ENCODE measurements at places on chromosomes 7 and 10. TPM values are rescaled to one million over a fixed set of nuclear protein-coding genes. Genes with fewer than 3 reads are reported as not detected.

Gene NME8
- 2.6 TPM for total RNA-seq

Gene PON3
- total RNA-seq = 11.1 TPM

- no peak for DNase-seq
Observed at GRCh38 chr10:24153537-24153936, 55.4 kb upstream of the KIAA1217 start.

GRCh38 chr7:94472608-94473007 is 37.0 kb upstream of the CASD1 start:
- DNase-seq = no peak

DNA sequence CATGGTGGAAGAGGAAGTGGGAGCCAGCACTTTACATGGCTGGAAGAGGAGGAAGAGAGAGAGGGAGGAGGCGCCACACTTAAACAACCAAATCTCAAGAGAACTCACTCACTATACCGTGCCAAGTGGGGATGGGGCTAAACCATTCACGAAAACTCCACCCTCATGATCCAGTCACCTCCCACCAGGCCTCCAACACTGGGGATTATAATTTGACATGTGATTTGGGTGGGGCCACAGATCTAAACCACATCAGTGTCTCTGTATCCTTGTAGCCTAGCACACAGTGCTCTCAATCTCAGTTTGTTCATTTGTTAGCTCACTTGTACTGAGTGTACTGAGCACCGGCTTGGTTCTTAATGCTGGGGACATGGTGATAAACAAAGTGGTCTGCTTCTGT is 228.3 kb downstream of the BUB3 start:
- no peak for DNase-seq

DNA sequence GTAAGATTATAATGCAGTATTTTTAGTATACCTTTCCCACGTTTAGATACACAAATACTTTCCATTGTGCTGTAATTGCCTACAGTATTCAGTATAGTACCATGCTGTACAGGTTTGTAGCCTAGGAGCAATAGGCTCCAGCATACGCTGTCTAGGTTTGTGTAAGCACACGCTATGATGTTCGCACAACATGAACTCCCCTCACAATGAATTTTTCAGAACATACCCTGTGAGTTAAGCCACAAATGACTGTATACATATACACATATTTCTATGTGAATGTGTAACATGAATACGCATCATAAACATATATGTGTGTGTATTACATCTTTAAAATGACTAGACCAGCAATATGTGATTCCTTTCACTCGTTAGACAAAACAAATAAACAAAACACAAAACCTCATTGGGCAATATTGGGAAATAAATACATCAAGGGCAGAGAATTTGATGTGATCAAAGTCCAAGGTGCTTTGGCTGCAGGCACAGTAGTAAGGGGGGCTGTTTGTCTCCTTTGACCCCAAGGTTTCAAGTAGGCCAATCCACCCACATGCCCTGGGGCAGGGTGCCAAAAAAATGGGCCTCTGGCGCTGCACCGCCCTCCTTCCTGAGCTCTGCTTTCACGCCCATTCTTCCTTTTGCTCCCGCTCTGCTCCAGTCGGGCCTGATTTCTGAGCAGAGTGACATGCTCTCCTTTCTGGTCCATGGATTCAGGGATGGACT is 33.9 kb downstream of the CHN2 start:
- DNase-seq = peak; percentile 81

Gene SRRM3
- total RNA-seq = 1.5 TPM

- DNase-seq = peak; percentile 97
Observed at GRCh38 chr7:140696024-140696679, 356 bp upstream of the NDUFB2 start.

Gene FGFR2
- total RNA-seq = 149 TPM

Gene ITPRID1
- not detected for total RNA-seq

- DNase-seq = peak; percentile 86
Observed at GRCh38 chr7:35003679-35004303, 33.5 kb downstream of the DPY19L1 start.

- DNase-seq = no peak
Observed at GRCh38 chr10:104128214-104128613, 6.2 kb downstream of the SFR1 start.

Gene SLC26A3
- total RNA-seq = not detected

GRCh38 chr10:31644931-31645633 is 283.5 kb downstream of the ARHGAP12 start:
- DNase-seq = no peak

DNA sequence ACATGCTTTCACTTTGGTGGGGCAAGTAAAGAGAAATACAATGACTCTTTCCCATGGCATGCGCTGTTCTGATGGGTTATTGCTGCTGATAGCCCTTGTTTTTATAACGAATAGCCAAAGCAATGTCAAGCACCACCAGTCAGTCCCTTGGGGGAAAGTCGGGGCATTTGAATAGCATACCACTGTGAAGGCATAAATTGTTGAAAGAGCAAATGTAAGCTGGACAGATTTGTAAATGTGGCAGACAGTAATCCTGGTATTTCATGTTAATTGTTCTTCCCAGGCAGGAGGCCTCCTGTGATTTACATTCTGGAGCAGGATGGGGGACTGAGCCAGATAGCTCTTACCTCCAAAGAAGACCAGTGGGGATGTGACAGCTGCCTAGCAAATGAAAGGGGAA is 293.3 kb downstream of the ADRA2A start:
- DNase-seq = no peak

GRCh38 chr7:7816084-7816483 is 97.7 kb upstream of the RPA3 start:
- no peak for DNase-seq

DNA sequence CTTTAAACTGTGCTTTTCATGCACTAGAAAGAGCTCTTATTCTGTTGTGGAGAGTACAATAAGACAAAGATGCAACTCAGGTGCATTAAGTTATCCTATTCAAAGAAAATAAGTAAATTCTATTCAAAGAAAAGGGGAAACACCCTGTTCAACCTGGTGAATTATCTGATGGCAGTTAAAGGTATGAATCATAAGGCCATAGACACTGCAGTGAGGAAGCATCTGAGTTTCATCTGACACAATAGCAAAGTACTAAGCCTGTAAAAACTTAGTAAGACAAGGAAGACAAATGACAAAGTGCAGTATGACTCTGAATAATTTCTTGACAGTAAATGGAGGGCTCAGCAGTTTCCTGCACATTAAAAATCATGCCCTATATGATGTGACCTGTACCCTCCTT is 91.0 kb upstream of the LRRTM3 start:
- DNase-seq = no peak

DNA sequence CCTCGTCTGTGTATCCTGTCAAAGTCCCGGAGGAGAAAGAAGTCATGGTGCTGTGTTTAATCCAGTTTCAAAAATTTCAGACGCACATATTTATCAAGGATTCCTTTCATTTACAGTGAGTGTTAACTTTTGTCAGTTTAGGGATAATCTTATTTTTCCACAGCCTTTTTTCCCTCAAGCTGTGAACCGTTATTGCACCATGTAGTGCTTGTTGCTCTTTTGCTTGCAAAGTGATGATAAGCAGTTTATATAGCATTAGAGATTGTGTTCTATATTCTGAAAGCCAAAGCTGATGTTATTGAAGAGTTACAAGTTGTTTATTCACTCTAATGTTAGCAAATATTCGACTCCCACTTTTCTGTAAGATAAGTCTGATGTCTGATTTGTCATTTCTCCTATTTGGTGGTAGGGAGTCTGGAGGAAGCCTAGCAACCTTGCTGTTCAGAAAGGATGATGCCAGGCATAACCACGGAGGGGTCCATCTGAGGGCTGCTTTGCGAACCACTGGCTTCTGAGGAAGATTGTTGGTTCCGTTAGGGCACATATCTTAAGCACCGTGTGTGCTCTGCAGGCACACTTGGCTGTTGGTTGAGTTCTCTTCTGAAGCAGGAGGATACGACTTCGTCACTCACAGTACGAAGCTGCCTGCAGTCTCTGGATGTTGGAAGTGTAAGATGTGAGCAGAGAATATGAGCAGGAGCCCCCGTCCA is 11.7 kb downstream of the CCNY start:
- DNase-seq = no peak

DNA sequence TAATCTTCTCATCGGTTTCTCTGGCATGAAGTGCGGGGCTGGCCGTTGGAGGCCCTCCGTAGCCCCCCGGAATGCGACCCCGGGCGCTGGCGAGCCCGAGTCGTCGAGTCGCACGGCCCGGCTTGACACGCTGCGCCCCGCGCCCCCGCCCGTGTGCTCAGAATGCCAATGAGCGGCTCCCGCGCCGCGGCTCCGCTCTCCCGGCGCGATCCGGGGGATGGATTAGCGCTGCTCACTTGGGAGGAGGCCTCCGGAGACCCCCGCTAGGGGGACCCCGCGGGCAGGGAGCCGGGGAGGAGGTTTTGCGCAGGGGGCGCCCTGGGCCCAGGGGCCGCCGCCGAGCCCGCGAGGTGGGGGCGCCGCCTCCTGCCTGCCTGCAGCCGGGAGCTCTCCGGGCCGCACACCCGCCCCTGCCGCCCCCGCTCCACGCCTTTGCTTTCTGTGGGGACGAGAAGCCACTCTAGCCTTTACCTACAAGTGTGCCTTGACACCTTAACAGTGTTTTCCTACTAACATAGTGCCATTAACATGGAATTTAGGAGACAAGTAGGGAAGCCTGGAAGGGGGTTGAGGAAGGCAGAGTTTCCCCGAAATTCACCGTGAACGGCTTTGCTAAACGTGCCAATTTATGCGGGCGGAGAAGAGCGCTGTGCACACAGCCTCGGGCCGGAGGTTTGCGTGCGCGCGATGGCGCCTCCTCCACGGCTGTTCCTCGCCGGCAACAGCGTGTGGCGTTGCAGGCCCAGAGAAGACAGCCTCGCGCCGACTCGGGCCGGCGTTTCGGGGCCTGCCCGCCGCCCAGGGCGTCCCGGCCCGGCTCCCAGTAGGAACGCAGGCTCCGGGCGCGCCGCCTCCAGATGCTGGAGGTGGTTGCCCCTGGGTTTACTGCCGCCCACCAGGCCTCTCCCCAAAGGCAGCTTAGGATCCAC is 7.1 kb downstream of the SHH start:
- DNase-seq = peak; percentile 45

DNA sequence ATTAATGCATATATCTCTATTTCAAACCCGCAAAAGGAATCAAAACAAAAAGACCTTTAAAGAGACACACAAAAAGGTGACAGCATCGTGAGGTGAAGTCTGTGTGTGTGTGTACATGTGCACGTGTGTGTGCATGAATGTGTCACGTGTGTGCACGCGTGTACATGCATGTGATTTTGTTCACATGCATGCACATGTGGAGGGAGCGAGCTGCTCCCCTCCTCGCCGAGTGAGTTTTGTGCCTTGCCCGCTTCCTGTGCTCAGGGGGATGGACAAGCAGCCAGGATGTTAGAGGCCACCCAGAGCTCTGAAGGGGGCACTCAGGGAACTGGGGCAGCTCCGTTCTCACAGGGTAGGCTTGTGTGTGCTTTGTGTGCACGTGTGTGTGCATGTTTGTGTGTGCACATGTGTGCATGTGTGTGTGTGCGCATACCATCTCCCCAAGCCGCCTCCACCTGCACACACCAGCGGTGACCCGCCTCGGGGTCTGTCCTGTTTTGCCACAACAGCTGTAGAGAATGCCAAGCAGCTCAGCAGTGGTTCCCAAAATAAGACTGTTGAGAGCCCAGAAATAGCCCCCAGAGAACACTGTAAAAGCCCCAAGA is 191.2 kb downstream of the PTPRN2 start:
- no peak for DNase-seq

GRCh38 chr7:6367701-6368211 is 80.0 kb downstream of the DAGLB start:
- no peak for DNase-seq

GRCh38 chr7:44398953-44399574 is 73.7 kb upstream of the CAMK2B start:
- no peak for DNase-seq

DNA sequence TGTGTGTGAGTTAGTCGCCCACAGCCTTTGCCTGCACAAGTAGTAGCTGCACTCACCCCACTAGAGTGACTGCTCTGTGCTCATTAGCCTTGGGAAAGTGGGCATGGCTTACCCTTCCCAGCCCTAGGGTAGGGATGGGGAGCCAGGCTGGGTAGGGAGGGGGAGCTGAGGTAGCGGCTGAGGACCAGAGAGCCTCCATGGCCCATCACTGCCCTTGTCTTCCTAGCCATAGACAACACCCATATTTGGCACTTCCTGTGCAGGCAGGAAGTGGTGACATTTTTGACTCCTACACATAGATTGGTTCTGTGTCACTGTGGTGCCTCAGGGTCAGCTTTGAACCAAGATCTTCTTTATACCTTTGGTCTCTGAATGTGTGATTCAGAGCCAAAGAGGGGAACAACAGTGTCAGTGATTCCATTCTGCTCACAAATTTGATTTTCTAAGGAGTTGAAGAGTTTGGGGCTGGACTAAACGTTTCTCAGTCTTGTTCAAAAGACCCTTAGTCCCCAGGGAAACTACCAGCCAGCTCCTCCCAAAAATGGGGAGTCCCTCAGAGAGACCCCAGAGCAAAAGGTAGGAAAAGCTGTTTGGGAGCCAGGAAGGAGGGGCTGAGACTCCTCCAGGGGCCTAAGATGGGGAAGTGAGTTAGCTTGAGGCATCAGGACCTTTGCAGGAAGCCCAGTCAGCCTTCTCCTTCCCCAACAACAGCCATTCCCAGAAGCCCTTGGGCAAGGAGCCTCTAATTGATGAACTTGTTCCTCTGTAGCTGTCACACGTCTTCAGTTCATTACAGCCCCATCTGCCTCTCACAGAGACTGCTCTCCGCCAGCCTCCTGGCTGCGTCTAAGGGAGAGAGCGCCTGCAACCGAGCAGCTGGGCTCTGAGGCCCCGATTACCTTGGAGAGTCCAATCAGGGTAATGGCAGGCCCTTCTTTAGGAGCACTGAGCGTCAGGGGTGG is 135.0 kb downstream of the CDH23 start:
- no peak for DNase-seq

GRCh38 chr7:155071121-155071651 is 1.1 kb downstream of the HTR5A start:
- DNase-seq = no peak

Gene KEL
- 2.0 TPM for total RNA-seq

DNA sequence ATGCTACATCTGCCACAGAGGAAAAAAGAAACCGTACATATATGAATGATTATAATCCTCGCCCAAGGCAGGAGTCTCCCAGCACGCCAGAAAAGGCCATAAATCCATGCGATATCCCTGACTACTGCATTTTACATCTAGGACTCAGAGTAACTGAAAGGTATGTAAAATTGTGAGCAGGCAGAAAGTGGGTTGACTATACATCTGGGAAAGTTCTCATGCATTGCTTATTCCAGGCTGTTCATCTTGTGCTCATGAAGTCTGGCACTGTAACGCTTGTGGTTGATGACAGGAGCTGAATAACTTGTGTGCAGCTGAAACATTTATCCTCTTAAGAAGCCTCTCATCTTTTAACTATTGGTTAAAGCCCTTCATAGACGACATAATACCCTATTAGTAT is 193.4 kb upstream of the STEAP4 start:
- no peak for DNase-seq

Gene CCDC172
- not detected for total RNA-seq

GRCh38 chr10:95247200-95247880 is 43.5 kb downstream of the PDLIM1 start:
- DNase-seq = no peak

- no peak for DNase-seq
Observed at GRCh38 chr7:50690541-50691011, 92.1 kb downstream of the GRB10 start.
